ENCODE measurements at places on chromosomes 13 and 19. TPM values are rescaled to one million over a fixed set of nuclear protein-coding genes. Genes with fewer than 3 reads are reported as not detected.

Gene RNF17
- total RNA-seq, result not detected

Gene RASA3
- total RNA-seq, result 19.8 TPM

Gene EPN1
- total RNA-seq, result 103 TPM

Gene SLC6A16
- total RNA-seq, result not detected

Gene RXFP2
- total RNA-seq, result 0.16 TPM

Gene ZNF45
- total RNA-seq, result 21.1 TPM

DNA sequence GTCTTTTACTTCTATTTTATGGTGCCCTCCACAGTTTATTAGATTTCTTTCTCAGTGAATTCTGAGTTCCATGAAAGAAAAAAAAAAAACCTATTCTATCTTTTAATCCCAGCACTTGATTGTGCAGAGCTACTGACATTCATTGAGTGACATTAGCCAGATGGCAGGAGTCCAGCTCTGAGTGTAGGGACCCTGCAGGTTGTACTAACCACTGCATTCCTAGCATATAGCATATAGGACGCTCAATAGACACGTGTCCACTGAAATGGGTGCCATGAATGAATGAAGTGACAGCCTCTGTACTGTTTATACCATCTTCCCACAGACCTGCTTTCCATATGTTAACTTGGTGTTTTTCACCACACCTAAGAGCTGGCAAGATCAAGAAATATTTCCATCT is 206.3 kb downstream of the RAP2A start:
- H3K4me1 ChIP-seq, result no peaks in the 10 kb centered on the region
- H3K36me3 ChIP-seq, result no peaks in the 10 kb centered on the region
- no peak for DNase-seq
- no peak overlapping the region for H3K27ac ChIP-seq
- no peaks in the 10 kb centered on the region for H3K27me3 ChIP-seq

- no peaks in the 10 kb centered on the region for H3K4me1 ChIP-seq
- no peak for DNase-seq
- no peaks in the 10 kb centered on the region for H3K36me3 ChIP-seq
- no peaks in the 10 kb centered on the region for H3K27me3 ChIP-seq
Measured at GRCh38 chr13:73754727-73755292, 379.4 kb downstream of the KLF12 start.

DNA sequence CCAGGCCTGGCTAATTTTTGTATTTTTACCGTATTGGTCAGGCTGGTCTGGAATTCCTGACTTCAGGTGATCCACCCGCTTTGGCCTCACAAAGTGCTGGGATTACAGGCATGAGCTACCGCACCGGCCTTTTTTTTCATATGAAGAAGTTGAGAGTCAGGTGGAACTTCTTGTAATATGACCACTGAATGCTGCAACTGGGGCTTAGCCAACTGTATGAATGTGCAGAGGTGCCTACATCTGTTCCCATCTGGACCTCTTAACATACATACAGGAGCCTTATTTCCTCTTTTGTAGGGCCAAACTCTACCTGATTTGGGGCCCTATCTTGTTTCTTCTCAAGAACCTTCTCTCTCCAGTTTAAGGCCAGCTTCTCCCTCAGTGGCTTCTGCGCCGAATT is 11.9 kb upstream of the GGACT start:
- DNase-seq, result no peak
- H3K36me3 ChIP-seq, result no peaks in the 10 kb centered on the region
- no peaks in the 10 kb centered on the region for H3K27me3 ChIP-seq
- H3K27ac ChIP-seq, result no peak overlapping the region
- H3K4me3 ChIP-seq, result no peak overlapping the region
- H3K4me1 ChIP-seq, result no peaks in the 10 kb centered on the region

GRCh38 chr19:15864824-15865223 is 33.0 kb downstream of the CYP4F2 start:
- no peak overlapping the region for H3K27ac ChIP-seq
- no peaks in the 10 kb centered on the region for H3K4me1 ChIP-seq
- H3K36me3 ChIP-seq, result no peaks in the 10 kb centered on the region
- no peak overlapping the region for H3K4me3 ChIP-seq
- no peak for DNase-seq
- peaks cover 22% of the 10 kb centered on the region for H3K27me3 ChIP-seq

- no peaks in the 10 kb centered on the region for H3K27me3 ChIP-seq
- no peak for DNase-seq
- no peaks in the 10 kb centered on the region for H3K4me1 ChIP-seq
- no peak overlapping the region for H3K27ac ChIP-seq
- H3K36me3 ChIP-seq, result no peaks in the 10 kb centered on the region
- no peak overlapping the region for H3K4me3 ChIP-seq
Measured at GRCh38 chr13:86591862-86592261, 792.6 kb upstream of the SLITRK6 start.

- no peak overlapping the region for H3K27ac ChIP-seq
- DNase-seq, result no peak
- no peaks in the 10 kb centered on the region for H3K4me1 ChIP-seq
- H3K4me3 ChIP-seq, result no peak overlapping the region
- H3K27me3 ChIP-seq, result no peaks in the 10 kb centered on the region
- no peaks in the 10 kb centered on the region for H3K36me3 ChIP-seq
Measured at GRCh38 chr19:45739498-45740439, 6.5 kb downstream of the MEIOSIN start.

- H3K27ac ChIP-seq, result no peak overlapping the region
- DNase-seq, result no peak
Measured at GRCh38 chr19:10044390-10044789, 31.1 kb downstream of the RDH8 start.

GRCh38 chr13:39148513-39148961 is 110.3 kb downstream of the NHLRC3 start:
- no peaks in the 10 kb centered on the region for H3K4me1 ChIP-seq
- no peaks in the 10 kb centered on the region for H3K36me3 ChIP-seq
- peaks cover 14% of the 10 kb centered on the region for H3K27me3 ChIP-seq
- no peak for DNase-seq

- no peak overlapping the region for H3K27ac ChIP-seq
- H3K27me3 ChIP-seq, result no peaks in the 10 kb centered on the region
- peaks cover 38% of the 10 kb centered on the region for H3K4me1 ChIP-seq
- H3K4me3 ChIP-seq, result no peak overlapping the region
- H3K36me3 ChIP-seq, result no peaks in the 10 kb centered on the region
- peak; percentile 29 for DNase-seq
Measured at GRCh38 chr13:39415008-39415802, 187.8 kb downstream of the LHFPL6 start.

- no peaks in the 10 kb centered on the region for H3K4me1 ChIP-seq
- no peak overlapping the region for H3K4me3 ChIP-seq
- no peak for DNase-seq
- H3K27me3 ChIP-seq, result no peaks in the 10 kb centered on the region
- no peak overlapping the region for H3K27ac ChIP-seq
Measured at GRCh38 chr13:41837629-41838028, 123.3 kb downstream of the VWA8 start.

GRCh38 chr19:4009990-4010807 is 2.7 kb downstream of the PIAS4 start:
- H3K27ac ChIP-seq, result no peak overlapping the region
- peaks cover 47% of the 10 kb centered on the region for H3K36me3 ChIP-seq
- no peak for DNase-seq

DNA sequence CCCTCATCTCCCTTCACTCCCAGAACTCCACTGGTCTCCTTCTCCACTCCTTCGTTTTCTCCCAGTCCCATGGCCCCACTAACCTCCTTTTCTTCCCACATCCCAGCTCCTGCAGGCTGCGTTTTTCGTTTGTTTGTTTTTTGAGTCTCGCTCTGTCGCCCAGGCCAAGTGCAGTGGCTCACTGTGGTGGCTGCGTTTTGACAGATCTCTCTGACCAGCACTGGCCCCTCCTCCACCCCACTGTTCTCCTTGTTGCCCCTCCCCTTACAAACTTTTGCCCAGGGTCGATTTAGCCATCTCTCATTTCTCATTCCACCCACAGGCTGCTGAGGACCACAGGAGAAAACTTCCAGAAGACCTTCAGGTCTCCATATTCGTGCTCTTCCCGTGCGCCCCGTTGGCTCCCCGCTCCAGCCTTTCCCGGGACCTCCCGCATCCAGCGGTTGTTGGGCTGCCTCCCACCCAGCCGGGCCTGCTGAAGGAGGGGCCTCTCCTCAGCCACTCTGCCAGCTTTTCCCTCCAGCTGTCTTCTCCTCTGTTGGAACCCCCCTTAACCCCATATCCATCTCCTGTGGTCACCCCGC is 40.6 kb upstream of the GJB6 start:
- no peaks in the 10 kb centered on the region for H3K36me3 ChIP-seq
- DNase-seq, result no peak
- H3K4me3 ChIP-seq, result no peak overlapping the region
- peaks cover 3% of the 10 kb centered on the region for H3K4me1 ChIP-seq
- H3K27ac ChIP-seq, result no peak overlapping the region

DNA sequence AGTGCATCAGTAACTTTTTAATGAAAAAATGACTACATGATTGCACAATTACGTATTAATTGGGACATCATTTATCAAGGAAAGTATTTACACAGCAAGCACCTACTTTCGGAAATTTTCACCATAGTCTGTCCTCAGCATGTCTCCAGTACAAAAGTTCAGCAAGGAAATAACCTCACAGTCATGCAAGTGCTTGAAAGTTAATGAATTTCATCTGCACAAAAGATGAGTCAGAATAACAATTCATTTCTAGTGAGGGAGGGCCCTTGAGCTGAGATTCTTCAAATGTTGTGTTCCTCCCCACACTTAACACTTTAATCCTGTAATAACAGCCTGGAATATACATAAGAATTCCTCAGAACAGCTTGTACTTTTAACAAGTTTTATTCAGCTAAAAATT is 49.0 kb upstream of the OXGR1 start:
- H3K36me3 ChIP-seq, result no peaks in the 10 kb centered on the region
- H3K4me3 ChIP-seq, result no peak overlapping the region
- H3K4me1 ChIP-seq, result no peaks in the 10 kb centered on the region
- H3K27me3 ChIP-seq, result no peaks in the 10 kb centered on the region
- peak; percentile 4 for DNase-seq
- no peak overlapping the region for H3K27ac ChIP-seq

DNA sequence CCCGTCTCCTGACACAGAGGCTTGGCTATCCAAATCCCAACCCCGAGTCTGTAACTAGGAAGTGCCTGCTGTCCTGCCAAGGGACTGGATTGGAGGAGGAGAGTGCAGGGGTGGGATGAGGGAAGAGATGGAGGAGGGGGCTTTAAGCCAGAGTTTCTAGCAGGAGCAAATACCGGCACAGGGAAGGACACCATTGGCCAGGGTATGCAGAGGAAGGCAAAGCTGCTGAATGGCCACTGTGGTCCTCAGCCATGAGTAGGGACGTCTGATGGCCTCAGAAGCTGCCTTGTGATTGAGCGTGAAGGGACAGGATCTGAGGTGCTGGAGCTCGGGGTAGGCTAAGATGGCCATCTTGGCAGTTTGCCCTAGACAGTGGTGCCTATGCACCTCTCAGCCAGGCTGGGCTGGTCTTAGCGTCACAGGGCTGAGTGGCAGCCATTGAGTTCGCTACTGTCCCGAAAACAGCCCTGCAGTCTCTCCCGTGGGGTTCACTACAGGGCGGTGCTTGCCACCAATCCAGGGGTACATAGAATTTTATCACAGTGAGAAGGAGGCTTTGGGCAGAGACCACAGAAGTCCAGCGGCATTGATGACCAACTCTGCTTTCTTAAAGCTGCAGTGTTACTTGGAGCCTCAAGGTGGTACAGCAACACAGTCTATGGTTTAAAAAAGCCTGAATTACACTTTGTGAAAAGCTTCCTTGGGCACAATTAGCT is 61.8 kb downstream of the AKAP11 start:
- no peak overlapping the region for H3K4me3 ChIP-seq
- no peaks in the 10 kb centered on the region for H3K27me3 ChIP-seq
- DNase-seq, result peak; percentile 5
- no peaks in the 10 kb centered on the region for H3K4me1 ChIP-seq
- no peak overlapping the region for H3K27ac ChIP-seq
- no peaks in the 10 kb centered on the region for H3K36me3 ChIP-seq

- H3K27ac ChIP-seq, result no peak overlapping the region
- no peaks in the 10 kb centered on the region for H3K36me3 ChIP-seq
- DNase-seq, result no peak
- peaks cover 8% of the 10 kb centered on the region for H3K4me1 ChIP-seq
- no peaks in the 10 kb centered on the region for H3K27me3 ChIP-seq
- H3K4me3 ChIP-seq, result no peak overlapping the region
Measured at GRCh38 chr13:23467932-23468278, 34.4 kb upstream of the SACS start.

- H3K36me3 ChIP-seq, result no peaks in the 10 kb centered on the region
- no peak within 1 kb of the TSS for H3K27ac ChIP-seq
- no peak within 1 kb of the TSS for H3K4me3 ChIP-seq
Measured at GRCh38 chr19:38788478-38789243, at the start of gene LGALS7B. LGALS7B (plus strand) TSS chr19:38789200; CDS start chr19:38789227, 27 bp downstream.

DNA sequence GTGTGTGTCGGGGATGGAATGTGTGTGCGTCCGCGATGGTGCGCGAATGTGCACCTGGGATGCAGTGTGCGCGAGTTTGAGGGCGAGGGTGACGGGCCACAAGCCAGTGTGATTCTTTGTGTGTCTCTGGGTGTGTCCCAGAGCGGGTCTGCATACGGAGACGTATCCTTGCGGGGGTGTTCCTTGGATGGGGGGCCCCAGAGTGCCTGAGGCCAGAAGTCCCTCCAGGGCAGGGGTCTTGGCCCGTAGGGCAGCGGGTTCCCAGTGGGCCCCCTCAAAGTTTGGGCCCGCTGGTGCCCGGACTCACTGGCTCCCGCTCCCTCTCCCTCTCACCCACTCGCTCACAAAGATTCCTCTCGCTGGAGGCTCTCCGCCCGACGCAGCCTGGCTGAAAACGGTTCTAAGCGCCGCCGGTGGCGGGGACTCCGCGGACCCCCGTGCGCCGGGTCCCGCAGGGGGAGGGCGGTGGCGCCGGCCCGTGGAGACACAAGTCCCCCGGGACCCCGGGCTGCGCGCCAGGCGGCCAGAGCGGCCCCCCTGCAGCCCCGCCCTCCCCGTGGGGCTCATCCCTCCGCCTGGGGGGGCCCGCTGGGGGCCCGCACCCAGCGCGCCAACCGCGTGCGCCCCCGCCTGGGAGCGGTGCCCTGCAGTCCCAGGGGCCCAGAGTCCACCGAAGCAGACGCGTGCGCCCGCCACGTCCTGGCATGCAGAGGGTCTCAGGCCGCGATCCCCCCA is 886 bp downstream of the CRLF1 start:
- peaks cover 15% of the 10 kb centered on the region for H3K4me1 ChIP-seq
- no peak overlapping the region for H3K27ac ChIP-seq
- DNase-seq, result no peak
- no peaks in the 10 kb centered on the region for H3K36me3 ChIP-seq

GRCh38 chr19:50325310-50326100 is 3.7 kb downstream of the KCNC3 start:
- H3K4me1 ChIP-seq, result 0 out of 2 replicates have a peak, but pooled peaks cover 3% of the 10 kb centered on the region
- DNase-seq, result no peak
- no peak overlapping the region for H3K27ac ChIP-seq
- peaks cover 39% of the 10 kb centered on the region for H3K27me3 ChIP-seq
- no peaks in the 10 kb centered on the region for H3K36me3 ChIP-seq

- no peak for DNase-seq
- peaks cover 8% of the 10 kb centered on the region for H3K36me3 ChIP-seq
- H3K4me3 ChIP-seq, result no peak overlapping the region
- H3K27ac ChIP-seq, result no peak overlapping the region
- H3K4me1 ChIP-seq, result peaks cover 28% of the 10 kb centered on the region
- no peaks in the 10 kb centered on the region for H3K27me3 ChIP-seq
Measured at GRCh38 chr19:18663940-18664530, 19.4 kb upstream of the CRTC1 start.

Measured in SJSA1 (cell line).